ENCODE measurements at places on chromosomes 1 and 21. TPM values are rescaled to one million over a fixed set of nuclear protein-coding genes. Genes with fewer than 3 reads are reported as not detected.

Gene PKLR
- total RNA-seq = not detected

DNA sequence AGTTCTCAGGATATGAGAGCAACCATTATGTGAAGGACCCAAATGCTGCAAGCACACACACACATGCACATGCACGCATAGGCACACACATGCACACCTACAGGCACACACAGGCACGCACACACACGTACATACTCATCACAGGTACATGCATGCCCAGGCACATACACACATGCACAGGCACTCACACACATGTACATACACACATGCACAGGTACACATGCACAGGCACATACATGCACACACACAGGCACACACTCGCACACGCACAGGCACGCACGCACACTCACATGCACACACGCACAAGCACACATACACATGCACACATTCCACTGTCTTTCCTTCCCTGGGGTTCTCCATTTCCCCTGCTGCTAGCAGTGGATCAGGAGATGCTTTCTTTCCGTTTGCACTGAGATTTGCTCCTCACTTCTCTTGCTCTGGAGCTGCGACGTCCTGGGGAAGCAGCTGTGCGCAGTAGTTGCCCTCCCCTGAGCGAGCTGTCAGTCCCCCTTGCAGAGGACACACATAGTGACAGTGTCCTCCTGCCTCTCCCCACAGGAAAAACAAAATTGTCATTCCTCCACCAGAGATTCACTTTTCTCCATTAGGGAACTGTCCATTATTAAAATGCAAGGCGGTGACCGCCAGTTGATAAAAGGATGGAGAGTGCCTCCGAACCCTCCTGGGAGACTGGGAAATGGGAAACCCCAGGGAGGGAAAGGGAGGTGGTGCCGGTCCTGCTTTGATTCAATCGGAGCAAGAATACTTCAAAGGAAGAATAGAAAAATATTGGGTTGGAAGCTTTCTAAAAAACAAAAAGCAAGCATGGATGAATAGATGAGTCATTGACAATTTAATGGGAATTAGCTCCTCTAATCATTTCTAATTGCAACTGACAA lies 69.5 kb downstream of the WDR4 start:
- no peaks in the 10 kb centered on the region for H3K36me3 ChIP-seq
- no peaks in the 10 kb centered on the region for H3K4me1 ChIP-seq
- H3K27me3 ChIP-seq = peaks cover 21% of the 10 kb centered on the region
- DNase-seq = no peak

- DNase-seq = no peak
- H3K4me3 ChIP-seq = no peak overlapping the region
- peaks cover 7% of the 10 kb centered on the region for H3K4me1 ChIP-seq
- no peak overlapping the region for H3K27ac ChIP-seq
- no peaks in the 10 kb centered on the region for H3K36me3 ChIP-seq
These were observed 6.6 kb downstream of the NID1 start for GRCh38 chr1:236058141-236058934.

GRCh38 chr1:202811296-202812175 lies 782 bp downstream of the PCAT6 start:
- peaks cover 28% of the 10 kb centered on the region for H3K4me1 ChIP-seq
- peak overlapping the region; percentile 80 for H3K27ac ChIP-seq
- peaks cover 25% of the 10 kb centered on the region for H3K27me3 ChIP-seq

Gene RGS13
- not detected for total RNA-seq

DNA sequence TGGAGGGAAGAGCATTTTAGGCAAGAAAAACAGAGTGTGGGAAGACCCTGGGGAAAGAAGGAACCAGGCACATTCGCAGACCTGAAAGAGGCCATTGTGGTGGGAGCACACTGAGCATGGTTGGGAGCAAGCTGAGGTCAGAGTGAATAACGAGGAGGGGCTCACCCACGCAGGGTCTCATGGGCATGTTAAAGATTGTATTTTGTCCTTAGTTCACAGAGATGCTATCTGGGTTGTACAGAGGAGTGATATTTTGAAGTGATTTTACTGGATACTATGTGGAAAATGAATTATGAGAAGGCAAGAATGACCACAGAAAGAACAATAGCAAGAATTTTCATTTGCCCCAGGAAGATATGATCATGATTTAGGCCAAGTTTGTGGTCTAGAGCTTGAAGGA lies 578.3 kb upstream of the NR5A2 start:
- H3K4me1 ChIP-seq = no peaks in the 10 kb centered on the region
- no peaks in the 10 kb centered on the region for H3K36me3 ChIP-seq
- no peak overlapping the region for H3K27ac ChIP-seq
- DNase-seq = no peak

Gene SPATA45
- not detected for total RNA-seq

GRCh38 chr1:39965044-39965443 lies 10.1 kb downstream of the MFSD2A start:
- no peaks in the 10 kb centered on the region for H3K27me3 ChIP-seq
- H3K4me3 ChIP-seq = no peak overlapping the region
- H3K27ac ChIP-seq = no peak overlapping the region
- peaks cover 91% of the 10 kb centered on the region for H3K36me3 ChIP-seq
- no peak for DNase-seq

DNA sequence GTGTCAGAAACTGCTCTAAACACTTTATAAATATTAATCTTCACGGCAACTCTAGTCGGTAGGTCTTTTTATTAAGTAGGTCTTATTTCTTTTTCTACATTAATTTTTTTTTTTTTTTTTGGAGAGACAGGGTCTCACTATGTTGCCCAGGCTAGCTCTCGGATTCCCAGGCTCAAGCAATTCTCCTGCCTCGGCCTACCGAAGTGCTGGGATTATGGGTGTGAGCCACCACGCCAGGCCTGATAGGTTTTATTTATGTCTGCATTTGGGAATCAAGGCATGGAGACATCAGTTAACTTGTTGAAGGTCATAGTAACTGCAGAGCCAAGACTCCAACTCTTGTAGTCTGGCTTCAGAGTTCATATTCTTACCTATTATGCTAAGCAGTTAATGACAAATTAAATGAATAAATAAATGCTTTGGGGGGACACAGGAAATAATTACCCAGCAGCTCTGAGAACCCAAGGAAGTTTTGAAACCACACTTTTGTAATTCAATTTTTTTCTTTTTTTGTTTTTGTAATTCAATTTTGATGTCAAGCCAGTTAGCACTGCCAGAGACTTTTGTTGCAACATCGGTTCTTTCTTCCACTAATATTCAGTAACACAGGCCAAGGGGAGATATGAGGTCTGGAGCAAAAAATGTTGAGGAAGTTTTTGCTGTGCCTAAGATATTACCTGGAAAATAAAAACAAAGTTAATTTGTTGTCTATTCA lies 9.4 kb upstream of the UAP1 start:
- H3K4me3 ChIP-seq = no peak overlapping the region
- no peak for DNase-seq
- H3K4me1 ChIP-seq = no peaks in the 10 kb centered on the region
- H3K27ac ChIP-seq = no peak overlapping the region
- no peaks in the 10 kb centered on the region for H3K27me3 ChIP-seq

DNA sequence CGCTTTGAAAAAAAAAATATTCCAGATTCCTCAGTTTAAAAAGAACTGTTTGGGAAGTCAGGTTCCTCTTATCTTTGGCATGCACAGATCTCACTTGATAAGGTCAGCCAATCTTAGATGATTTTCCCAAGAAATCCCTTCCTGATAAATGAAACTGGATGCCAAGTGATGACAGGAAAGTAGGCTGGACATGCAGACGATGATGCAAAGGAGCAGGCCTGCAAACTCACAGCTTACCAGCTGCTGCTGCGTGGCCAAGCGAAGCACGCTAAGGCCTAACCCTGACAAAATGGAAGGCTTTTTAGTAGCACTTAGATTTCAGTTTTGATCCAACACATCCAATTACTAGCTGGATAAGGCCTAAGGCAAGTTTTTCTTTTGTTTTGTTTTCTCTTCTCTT lies 10.1 kb downstream of the TADA1 start:
- H3K27ac ChIP-seq = no peak overlapping the region
- H3K27me3 ChIP-seq = no peaks in the 10 kb centered on the region
- peaks cover 23% of the 10 kb centered on the region for H3K4me1 ChIP-seq
- no peak for DNase-seq
- H3K4me3 ChIP-seq = no peak overlapping the region
- peaks cover 65% of the 10 kb centered on the region for H3K36me3 ChIP-seq

GRCh38 chr1:87495147-87495546 lies 166.5 kb downstream of the LMO4 start:
- no peak overlapping the region for H3K4me3 ChIP-seq
- H3K27ac ChIP-seq = no peak overlapping the region
- peaks cover 7% of the 10 kb centered on the region for H3K27me3 ChIP-seq
- DNase-seq = no peak

DNA sequence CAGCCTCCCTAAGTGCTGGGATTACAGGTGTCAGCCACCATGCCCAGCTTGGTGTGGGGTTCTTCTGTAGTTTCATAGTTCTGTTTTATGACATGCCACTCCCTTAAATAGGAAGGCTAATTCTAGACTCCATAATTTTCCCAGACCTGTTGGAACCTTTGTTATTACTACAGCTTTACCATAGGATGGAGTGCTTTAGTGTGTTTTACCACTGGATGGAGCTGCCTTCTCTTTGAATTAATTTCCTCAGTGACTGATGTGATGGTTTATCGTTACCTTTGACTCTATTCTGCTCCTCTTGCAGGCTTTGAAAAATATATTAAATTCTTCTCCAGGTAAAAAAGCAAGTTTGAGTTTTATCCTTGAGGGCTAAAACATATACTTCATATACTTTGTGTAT lies 84.6 kb upstream of the NEK7 start:
- no peaks in the 10 kb centered on the region for H3K4me1 ChIP-seq
- DNase-seq = no peak
- H3K27me3 ChIP-seq = peaks cover 43% of the 10 kb centered on the region

- DNase-seq = no peak
- no peak overlapping the region for H3K4me3 ChIP-seq
- no peaks in the 10 kb centered on the region for H3K36me3 ChIP-seq
These were observed 3.5 kb downstream of the EPHX1 start for GRCh38 chr1:225813214-225813964.

GRCh38 chr1:81437213-81437612 lies 363.5 kb upstream of the ADGRL2 start:
- no peak for DNase-seq
- H3K27me3 ChIP-seq = no peaks in the 10 kb centered on the region
- H3K4me1 ChIP-seq = no peaks in the 10 kb centered on the region
- H3K27ac ChIP-seq = no peak overlapping the region
- no peak overlapping the region for H3K4me3 ChIP-seq

Gene SIM2
- 0.18 TPM for total RNA-seq

GRCh38 chr1:16090076-16090826 lies 16.8 kb upstream of the FAM131C start:
- no peak overlapping the region for H3K4me3 ChIP-seq
- no peak for DNase-seq
- H3K27ac ChIP-seq = no peak overlapping the region
- no peaks in the 10 kb centered on the region for H3K4me1 ChIP-seq
- peaks cover under 1% of the 10 kb centered on the region for H3K27me3 ChIP-seq
- H3K36me3 ChIP-seq = no peaks in the 10 kb centered on the region

- no peaks in the 10 kb centered on the region for H3K27me3 ChIP-seq
- DNase-seq = no peak
- no peaks in the 10 kb centered on the region for H3K4me1 ChIP-seq
- no peak overlapping the region for H3K27ac ChIP-seq
- H3K4me3 ChIP-seq = no peak overlapping the region
These were observed 15.8 kb downstream of the PLPP3 start for GRCh38 chr1:56563568-56563967.
